Cardiac septum (tissue), 1 donor: ENCODE measurements at places on chromosomes 12 and 14. TPM values are rescaled to one million over a fixed set of nuclear protein-coding genes. Genes with fewer than 3 reads are reported as not detected.

Gene POTEG
- total RNA-seq = not detected

Gene GARIN6
- total RNA-seq = not detected

Gene GPR135
- total RNA-seq = 3.2 TPM

Gene TROAP
- not detected for total RNA-seq

Gene REP15
- total RNA-seq = 3.6 TPM

Gene RFX4
- not detected for total RNA-seq

Gene UNC79
- 0.51 TPM for total RNA-seq

Gene ASB2
- total RNA-seq = 156 TPM

GRCh38 chr12:120820884-120821510 is 83.2 kb downstream of the SPPL3 start:
- DNase-seq = no peak

DNA sequence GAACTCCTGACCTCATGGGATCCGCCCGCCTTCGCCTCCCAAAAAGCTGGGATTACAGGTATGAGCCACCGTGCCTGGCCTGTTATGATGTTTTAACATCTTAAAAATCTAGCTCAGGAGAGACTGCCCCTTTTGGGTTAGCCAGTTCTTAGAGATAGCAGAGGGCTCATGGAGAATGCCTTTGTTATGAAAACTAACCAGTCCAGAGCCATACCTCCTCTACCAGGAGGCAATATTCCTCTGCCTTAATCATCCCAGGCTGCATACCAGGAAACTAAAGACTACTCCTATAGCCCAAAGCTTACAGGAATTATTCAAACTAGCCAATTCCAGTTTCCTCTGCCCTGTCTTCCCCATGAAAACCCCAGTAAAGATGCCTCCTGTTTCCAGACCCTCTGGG is 96.0 kb upstream of the MDM1 start:
- no peak for DNase-seq

GRCh38 chr12:15179672-15180071 is 41.5 kb downstream of the RERG start:
- DNase-seq = no peak

DNA sequence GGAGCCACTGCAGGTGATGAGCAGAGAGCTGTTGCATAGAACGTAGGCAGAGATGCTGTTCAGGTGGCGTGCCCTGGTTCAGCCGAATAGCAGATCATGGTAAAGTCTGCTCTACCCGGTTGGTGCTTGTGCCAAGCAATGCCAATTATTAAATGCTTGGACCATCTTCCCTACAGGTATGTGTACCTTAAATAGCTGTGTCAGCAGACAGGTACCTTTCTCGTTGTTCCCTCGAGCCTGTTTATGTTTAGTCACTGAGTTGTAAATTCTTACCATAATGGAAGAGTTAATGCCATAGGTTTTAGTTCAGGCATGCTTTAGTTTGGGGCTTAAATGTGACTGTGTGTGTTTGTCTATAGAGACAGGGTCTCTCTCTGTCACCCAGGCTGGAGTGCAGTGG is 112.5 kb upstream of the CPM start:
- DNase-seq = no peak

GRCh38 chr12:46585854-46586621 is 213.5 kb upstream of the SLC38A2 start:
- no peak for DNase-seq

DNA sequence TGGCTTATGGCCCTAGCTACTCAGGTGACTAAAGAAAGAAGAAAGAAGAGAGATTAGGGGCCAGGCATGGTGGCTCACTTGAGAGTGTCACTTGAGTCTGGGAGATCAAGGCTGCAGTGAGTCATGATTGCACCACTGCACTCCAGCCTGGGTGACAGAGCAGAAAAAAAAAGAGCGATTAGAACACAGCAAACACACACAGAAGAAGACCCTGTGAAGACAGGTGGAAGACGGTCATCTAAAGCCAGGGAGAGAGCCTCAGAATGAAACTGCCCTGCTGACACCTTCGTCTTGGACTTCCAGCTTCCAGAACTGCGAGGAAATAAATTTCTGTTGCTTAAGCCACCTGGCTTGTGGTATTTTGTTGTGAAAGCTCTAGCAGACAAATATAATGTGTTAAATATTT is 17.5 kb upstream of the PPP1CC start:
- DNase-seq = no peak

DNA sequence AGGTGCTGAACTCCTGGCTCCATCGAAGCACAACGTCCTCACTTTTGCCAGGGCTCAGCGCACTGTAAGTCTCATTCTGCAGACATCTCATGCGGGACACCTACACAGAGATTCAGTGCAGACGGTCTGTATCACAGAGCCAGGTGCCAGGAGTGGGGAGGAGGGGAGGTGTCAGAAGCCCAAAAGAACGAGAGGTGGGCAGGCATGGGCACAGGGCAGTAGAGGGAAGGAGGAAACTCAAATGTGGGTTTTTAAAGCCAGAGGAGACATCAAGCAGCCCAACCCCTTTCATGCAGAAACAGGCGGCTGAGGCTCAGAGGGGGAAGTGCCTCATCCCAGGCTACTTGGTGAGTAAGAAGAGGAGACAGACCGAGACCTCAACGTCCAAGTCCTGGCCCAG is 2.5 kb upstream of the LPAR5 start:
- DNase-seq = no peak

DNA sequence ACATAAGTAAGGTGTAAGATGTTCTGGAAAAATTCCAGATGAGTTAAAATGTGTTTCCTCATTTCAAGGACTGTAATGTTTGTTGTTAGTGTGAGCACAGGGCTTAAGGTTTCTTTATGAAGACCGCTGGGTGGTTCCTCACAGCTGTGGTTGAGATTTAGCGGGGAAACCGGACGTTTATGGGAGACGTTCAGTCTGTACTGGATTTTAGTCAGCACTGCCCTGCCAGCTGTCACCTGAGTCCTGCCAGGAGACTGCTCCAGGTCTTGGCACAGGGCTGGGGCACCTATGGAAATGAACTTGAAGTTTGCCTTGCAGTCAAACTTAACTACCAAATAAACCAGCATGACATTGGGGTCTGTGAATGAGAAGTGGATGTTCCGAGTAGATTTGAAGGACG is 555.2 kb downstream of the DIO2 start:
- DNase-seq = no peak

DNA sequence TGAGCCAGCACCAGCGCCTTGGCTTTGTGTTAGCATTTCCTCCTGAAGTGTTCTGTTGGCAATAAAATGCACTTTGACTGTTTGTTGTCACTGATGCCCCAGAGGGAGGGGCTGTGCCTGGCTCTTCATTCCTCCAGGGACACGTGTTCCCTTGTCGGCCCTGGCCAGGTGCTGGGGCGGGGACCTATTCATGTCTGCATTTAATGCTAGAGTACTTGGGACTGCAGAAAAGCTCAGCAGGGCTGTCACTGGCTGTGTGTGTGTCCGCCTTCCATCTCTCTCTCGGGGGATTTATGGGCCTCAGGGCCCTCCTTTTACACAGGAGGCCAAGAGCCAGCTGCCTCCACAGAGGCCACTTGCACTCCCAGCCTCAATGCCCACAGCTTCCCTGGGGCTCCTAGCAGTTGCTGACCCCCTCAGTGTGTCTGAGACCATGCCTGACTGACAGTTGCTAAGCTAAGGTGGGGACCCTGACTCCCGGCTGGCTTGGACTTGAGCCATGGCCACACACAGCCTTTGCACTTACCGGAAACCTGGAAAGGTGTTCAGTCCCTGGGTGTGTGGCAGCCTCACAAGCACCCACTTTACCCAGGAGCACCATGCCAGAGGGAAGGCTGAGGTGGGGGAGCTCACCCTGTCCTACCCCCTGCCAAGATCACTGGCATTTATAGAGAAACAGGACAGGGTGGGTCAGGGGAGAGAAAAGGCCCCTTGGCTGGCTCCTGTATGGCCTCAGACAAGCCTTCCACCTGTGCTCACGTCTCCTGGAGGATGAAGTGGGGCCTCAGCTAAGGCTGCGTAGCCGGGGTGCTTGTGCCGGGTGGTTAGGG is 27.8 kb downstream of the HIP1R start:
- no peak for DNase-seq

- no peak for DNase-seq
These were observed 41.7 kb upstream of the RIN3 start for GRCh38 chr14:92471919-92472318.

GRCh38 chr12:128727999-128728398 is 95.8 kb downstream of the SLC15A4 start:
- no peak for DNase-seq

GRCh38 chr12:63917864-63918799 is 73.6 kb downstream of the SRGAP1 start:
- no peak for DNase-seq

DNA sequence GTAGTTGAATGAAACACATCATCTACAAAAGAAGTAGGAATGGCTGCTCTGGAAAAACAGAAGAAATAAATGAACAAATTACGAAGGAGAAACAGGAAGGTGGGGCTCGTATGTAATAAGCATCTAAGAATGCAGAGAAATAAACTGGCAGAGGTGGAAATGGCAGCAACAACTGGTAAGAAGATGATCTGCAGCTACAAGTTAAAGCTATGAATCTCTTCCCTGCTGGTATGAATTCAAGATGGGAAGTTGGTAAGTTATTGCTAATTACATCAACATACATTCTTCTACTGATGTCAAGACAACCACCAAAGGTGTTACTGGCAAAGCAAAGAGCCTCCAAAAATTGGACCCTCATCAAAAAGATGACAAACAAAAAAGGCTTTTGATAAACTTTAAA is 59.8 kb downstream of the HECTD4 start:
- no peak for DNase-seq

GRCh38 chr14:71309756-71310155 is 402.5 kb downstream of the PCNX1 start:
- DNase-seq = no peak

GRCh38 chr12:27975222-27976136 is 2.9 kb upstream of the PTHLH start:
- no peak for DNase-seq

GRCh38 chr12:82910246-82910893 is 223.7 kb downstream of the TMTC2 start:
- DNase-seq = no peak

- DNase-seq = no peak
These were observed 62.5 kb upstream of the FKBP4 start for GRCh38 chr12:2732290-2732689.

DNA sequence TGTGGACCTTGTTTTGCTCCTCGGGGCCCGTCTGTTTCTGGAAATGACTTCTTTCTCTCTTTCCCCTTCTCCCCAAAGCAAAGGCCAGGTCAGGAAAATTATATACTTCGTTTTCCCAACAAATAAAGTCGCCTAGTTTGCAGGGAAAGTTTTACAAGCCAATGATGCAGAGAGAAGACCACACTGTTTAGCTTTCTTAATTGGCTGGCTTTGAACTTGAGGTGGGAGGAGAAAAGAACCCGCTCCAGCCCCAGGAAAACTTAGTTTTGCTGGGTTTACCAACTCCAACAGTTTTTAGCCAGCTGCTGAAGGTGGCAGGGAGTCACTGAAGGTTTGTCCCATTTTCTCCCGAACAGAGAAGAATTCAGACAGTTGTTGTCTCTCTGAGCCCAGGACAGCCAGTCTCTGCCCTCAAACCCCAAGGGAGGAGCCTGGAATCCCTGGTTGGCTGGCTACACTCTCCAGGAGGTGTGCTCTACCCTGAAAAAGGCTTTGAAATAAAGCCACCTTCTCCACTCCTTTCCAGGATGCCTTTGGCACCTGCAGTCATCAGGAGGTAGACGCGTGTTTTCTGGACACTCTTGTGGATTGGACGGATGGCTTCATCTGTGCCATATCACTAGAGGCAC is 24.8 kb downstream of the BCL11B start:
- no peak for DNase-seq
